ENCODE measurements at places on chromosomes 7 and 10.
A peak's percentile ranks its signal among the peaks of the same experiment; 100 is the strongest.

DNA sequence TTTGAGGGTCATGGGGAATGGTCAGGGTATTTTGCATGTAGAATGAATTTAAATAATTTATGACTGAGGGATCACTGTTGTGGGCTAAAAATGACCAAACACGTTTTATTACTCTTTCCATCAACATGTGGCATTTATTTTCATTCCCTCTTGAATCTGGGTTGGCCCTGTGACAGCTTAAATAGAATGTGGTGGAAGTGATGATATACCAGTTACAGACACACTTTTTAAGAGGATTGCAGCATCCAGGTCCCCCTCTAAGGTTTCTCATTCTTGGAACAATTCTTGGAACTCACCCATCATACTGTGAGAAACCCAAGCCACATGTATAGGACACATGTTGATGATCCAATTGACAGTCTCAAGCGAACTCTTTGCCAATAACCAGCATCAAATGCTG lies 272.4 kb downstream of the ETV1 start:
- no peak for DNase-seq

DNA sequence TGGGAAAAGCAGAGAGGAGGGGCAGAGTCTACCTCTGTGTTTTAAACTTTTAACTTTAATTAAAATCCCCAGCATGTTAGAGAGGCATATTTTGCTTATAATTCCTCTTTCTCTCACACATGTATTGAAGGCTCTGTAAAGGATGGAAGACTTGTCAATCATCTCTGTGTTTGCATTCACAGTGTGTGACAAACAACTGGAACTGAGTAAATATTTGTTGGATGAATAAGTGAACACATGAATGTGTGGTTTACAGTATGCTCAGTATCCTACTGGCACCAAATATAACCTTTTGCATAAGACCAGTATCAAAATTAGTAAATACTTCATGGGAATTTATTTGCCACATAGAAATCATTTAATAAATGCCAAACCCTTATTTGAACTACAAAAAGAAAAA lies 829.0 kb downstream of the GRID1 start:
- no peak for DNase-seq

GRCh38 chr10:79372871-79373270 lies 25.6 kb downstream of the PPIF start:
- no peak for DNase-seq

DNA sequence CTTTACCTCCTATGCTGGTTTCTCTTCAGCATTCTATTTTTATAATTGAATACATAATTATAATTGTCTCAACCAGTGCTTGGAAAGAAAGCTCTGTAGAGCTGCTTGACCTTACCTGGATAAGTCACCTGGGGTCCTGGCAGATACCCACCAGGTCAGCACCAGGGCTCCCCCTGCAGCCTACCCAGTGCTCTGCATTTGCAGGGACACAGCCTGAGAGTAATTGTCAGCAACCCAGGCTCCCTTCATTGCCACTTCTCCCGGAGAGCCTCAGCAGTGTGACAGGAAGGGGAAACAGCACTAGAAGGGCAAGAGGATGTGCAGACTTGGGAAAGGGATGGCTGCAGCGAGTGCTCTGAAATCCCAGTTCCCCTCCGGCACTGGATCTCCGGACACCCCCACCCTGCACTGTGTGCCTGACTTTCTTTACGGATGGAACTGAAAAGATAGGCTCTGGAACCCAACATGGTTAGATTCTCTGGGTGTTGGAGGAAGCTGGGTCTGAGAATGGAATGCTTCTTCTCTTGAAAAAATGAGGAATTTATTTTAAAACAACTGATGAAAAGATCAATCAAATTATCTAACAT lies 11.4 kb upstream of the PAX4 start:
- DNase-seq, result peak; percentile 20

DNA sequence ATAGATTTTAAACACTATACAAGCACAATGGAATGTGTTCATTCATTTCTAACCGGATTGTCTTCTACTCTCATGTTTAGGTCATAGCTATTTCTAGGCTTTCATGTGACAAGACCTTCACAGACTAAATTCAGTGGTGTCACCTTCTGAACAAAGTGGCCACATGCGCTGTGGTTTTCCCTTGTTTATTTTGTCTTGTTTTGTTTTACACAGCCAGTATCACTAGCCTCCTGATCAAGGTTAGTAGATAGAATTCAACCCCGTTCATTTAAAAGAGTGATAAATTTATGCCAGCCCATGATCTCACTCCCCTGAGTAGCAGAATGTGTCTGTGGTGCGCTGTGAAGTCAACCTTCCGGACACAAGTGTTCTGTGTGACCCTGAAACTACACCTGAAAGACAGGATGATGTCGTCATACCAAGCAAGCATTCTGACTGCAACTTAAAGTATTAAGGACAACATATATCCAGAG lies 209.1 kb downstream of the CREB5 start:
- DNase-seq, result no peak

- no peak for DNase-seq
These were observed 326.0 kb downstream of the DGKB start for GRCh38 chr7:14576578-14576977.

DNA sequence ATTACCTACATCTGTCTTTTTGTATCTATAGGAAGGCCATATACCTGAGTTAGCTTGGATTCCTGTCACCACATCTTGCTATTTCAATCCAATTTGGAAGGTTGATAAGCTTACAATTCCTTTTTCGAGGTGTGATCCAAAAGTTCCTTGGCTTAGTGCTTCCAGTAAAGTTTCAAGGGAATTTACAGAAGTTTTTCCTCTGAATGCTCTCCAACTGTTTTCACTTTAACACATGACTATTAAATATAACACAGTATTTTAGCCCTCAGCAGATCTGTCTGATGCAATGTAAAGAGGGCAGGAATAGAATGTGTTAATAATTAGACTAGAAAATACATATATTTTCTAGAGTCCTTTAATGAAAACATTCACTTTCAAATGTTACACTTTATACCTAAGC lies 171.4 kb downstream of the DKK1 start:
- no peak for DNase-seq

DNA sequence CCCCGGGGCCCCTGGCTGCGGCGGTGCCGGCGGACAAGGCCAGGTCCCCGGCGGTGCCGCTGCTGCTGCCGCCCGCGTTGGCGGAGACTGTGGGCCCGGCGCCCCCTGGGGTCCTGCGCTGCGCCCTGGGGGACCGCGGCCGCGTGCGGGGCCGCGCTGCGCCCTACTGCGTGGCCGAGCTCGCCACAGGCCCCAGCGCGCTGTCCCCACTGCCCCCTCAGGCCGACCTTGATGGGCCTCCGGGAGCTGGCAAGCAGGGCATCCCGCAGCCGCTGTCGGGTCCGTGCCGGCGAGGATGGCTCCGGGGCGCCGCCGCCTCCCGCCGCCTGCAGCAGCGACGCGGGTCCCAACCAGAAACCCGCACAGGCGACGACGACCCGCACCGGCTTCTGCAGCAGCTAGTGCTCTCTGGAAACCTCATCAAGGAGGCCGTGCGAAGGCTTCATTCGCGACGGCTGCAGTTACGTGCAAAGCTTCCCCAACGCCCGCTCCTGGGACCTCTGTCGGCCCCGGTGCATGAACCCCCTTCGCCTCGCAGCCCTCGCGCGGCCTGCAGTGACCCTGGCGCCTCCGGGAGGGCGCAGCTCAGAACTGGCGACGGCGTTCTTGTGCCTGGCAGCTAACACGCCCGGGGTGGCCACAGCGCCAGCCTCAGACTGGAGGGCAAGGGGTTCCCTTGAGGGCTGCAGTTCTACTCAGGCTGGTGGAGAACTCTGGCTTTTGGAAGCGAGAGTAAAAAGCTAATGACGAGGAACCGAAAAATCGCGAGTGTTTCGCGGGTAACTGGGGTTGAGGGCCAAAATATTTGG lies 804 bp downstream of the FRAT1 start:
- DNase-seq, result no peak

GRCh38 chr7:157043745-157044144 lies 33.3 kb upstream of the MNX1 start:
- no peak for DNase-seq

GRCh38 chr10:122113945-122114747 lies 125.2 kb downstream of the TACC2 start:
- DNase-seq, result peak; percentile 40

DNA sequence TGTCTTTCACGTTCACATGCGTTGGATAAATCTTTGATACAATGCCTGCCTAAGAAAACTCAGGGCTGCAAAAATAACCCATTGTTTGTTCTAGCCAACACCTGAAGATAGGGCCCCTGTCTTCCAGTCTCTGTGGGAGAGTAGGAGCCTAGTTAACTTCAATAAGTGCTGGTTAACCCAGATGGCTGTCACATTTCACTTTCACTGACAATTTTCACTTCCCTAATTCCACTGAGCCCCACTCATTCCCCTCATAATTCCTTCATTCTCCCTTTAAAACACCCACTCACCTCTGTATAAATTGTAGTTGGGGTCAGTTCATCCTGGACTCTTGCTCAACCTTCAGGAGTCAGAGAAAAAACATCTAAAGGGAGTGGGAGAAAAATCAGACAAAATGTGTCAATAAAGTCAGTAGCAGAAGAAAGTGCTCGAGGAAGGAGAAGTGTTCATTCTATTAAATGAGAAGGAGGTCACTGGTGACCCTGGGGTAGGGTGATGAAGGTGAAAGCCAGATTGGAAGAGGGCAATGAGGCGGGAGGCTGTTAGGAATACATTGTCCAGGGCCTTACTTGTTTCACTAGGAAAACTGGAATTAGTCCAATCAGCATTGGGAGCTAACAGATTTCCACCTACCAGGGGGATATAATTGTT lies 51.2 kb upstream of the ABI1 start:
- no peak for DNase-seq

DNA sequence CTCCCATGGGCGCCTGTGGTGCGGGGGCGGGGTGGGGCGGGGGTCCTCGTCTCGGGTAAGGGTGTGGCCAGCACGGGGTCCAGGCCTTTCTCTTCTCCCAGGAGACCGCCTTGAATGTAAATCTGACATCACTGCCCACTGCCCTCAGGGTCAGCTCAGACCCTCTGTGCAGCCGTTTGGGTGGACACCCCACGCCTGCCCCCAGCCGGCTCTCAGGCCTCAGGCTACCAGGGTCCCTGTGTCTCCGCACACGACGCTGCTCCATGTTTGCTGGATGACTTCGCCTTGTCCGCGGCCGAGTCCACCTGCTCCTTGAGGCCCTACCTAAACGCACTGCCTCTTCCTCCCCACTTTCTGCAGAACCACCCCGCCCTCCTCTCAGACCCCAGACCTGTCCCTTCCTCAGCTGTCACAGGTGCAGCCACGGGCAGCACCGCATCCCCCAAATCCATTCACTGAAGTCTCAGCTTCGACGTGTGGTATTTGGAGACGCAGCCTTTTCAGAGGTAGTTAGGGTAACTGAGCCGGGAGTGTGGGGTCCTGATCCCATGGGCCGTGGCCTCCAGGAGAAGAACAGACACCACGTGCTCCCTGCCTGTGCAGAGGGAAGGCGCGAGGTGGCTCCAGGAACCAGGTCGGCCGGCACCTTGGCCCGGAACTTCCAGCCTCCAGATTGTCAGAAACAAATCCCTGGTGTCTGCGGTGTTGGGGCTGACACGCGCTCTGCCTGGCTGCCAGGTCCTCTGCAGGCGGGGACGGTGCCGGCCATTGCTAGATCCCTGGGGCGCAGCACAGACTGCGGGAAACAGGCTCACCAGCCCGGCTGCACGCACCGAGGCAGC lies 97.4 kb upstream of the DIP2C start:
- no peak for DNase-seq

- DNase-seq, result no peak
These were observed 14.6 kb downstream of the ITGB1 start for GRCh38 chr10:32943395-32943794.

DNA sequence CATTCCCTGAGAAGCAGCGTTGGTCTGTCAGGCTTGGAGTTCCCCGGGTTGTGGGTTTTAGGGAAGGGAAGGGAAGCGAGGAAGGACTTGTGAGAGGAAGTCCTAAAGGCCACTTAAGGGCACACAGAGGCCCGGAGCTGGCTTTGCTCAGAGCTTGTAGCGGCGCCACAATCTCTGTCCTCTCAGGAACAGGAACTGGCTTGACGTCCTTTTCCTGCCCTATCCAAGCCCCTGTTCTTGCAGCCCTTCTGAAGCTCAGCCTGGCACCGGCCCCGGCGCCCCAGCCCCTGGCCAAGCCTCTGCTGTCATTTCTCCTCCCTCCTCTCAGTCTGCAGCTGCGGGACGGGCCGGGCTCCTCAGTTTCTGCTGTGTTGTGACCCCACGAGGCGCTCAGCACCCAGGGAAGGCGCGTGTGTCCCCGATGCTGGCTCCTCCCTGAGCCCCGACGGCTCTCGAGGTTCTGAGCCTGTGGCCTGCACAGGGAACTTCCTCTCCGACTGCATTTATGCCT lies at the start of gene GIMAP8:
Gene GIMAP8 (plus strand): TSS at position 140 of the 511 bp plus-strand sequence. CDS start 16,069 bp downstream, outside the sequence.
- DNase-seq, result no peak

GRCh38 chr7:50803359-50804337 lies 21.0 kb upstream of the GRB10 start:
- DNase-seq, result no peak

DNA sequence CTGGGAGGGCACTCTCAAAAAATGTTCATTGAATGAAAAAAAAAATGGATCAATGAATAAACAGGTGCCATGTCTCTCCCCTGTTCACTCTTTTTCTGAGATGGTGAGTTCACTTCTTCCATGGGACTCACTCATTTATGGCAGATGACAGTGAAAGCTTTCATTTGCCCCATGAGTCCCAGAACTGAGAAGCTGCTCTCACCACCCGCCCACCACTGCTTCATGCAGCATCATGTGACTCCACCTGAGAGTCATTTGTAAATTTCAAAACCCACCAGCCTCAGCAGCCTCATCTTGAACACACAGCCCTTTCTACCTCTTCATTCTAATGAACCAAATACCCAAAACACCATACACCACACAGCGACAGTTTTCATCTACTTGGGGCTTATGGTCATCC lies 64.9 kb downstream of the SCRN1 start:
- no peak for DNase-seq

- DNase-seq, result no peak
These were observed 24.4 kb downstream of the EBF3 start for GRCh38 chr10:129939416-129940275.

DNA sequence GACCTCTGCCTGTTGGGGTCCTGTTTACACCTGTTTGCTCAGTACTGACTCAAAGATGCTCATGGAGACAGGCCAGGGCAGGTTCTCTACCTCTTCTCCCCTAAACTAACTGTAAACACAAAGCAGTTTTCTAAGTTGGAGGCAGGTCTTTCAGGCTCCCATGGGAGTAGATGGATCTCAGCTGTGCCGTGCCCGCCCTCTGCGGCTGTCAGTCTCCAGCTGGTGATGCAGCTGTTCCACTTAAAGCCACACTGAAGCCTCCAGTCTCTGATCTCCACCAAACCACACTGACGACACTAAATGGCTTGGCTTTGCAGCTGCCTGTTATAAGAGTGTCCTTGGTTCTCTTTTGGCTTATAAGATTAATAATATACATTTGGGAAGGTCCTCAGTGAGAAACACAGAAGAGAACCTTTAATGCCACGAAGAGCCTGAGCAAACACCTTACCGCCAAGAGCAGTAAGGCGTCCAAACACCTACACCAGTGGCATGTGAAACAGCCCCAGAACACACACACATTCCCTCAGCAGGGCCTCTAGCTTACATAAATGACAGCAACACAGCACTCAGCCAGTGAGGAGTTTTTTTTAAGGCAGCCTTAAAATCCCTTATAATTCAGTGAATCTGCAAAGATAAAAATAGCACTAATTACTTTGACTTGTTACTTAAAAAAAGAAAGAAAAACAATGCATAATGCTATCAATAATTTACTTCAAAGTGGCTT lies 60.4 kb upstream of the KCNIP2 start:
- DNase-seq, result peak; percentile 70
